Activated naive CD4-positive, alpha-beta T cell (primary cell): ENCODE measurements at places on chromosomes 12 and 14.

- no peak for DNase-seq
Observed at GRCh38 chr14:85663256-85663655, 133.3 kb downstream of the FLRT2 start.

DNA sequence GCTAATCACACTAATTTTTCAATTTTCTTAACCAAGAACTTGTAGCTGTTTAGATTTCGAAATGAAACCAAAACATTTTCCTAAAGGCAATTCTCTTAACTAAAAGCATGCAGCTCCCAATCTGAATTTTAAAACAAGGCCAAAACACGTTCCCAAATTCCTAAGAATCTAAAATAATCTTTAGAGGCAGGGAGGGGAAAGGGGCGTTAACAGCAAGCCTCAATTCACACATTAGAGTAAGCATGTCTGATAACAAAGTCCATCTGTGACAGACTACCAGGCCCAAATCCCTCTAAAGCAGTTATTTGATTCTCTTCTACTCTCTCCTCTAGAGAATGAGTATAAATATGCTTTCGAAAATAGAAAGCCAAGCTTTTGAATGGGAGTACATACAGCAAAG lies 754 bp downstream of the ATG14 start:
- DNase-seq, result no peak

DNA sequence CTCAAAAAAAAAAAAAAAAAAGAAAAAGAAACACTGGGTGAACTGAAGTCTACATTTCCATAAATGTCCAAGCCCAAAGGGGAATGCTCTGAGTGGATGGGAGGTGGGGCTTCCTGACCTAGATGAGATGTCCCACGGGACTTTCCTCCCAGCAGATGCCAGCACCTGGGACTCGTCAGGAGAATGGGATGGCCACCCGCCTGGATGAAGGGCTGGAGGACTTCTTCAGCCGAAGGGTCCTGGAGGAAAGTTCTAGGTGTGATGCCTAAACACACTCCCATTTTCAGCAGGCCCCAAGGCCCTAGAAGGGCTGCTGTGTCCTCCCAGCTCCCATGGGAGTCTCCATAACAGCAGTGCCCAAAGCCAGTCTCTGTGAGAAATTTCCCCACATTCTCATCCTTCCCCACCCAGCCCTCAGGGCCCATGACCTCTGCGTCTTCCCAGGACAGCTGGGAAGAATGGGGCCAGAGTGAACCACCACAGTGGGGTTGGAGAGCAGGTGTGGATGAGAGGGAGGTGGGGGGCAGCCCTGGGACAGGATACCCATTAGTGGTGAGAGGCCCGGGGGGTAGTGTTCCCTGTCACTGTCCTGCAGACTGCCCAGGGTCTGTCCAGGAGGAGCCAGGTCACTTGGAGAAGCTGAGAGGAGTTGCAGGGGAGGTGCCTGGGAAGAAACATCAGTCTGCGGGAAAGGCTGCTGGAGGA lies 7.1 kb upstream of the CPNE6 start:
- no peak for DNase-seq

- DNase-seq, result no peak
Observed at GRCh38 chr12:6450869-6451347, 934 bp upstream of the TAPBPL start.

DNA sequence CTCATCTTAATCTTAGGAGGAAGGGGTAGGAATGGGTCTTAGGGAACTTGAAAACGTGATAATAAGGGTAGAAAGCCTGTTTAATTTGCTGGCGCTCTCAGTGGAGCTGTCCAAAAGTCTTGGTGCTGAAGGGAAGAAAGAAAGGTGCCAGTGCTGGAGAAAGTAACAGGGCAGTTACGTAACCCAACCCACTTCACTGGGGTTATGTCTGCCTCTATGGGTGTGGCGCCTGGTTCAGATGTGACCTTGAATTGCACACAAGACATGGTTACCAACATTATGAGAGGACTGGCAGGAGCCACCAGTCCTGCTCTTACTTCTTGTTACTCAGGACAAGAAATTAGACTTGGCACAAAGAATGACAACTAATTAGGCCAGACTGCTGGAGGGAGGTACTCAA lies 18.6 kb upstream of the GPATCH2L start:
- no peak for DNase-seq

DNA sequence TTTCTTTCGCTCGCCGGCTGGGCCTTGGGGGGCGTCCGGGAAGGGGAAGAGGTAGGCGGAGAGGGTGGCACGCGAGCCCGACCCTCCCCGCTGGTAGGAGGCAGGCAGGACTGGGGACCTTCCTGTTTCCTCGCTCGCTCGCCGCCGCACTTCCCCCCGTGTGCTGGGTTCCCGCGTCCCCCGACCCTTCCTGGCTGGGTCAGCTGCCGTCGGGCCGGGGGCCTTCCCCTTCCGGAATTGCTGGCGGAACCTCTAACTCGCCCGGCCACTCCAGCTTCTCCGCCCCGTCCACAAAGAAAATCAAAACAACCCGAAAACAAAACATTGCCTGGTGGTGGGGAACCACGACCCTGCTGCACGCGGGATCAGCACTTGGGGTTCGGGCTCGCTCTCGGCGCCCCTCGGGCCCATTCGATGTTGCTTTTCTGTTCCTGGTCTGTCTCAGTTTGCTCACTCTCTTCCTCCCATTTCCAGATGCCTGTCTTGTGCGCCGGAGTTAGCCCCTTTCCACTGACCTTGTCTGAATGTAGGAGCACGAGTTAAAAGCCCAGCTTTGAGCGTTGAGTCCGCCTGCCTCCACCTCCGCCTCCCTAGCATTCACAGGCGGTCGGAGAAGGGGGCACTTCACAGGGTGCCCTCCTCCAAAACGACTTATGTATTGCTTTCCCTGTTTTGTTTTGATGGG lies 581 bp downstream of the PAPOLA start:
- DNase-seq, result no peak

- no peak for DNase-seq
Observed at GRCh38 chr12:111284709-111285108, 84.2 kb downstream of the PHETA1 start.

DNA sequence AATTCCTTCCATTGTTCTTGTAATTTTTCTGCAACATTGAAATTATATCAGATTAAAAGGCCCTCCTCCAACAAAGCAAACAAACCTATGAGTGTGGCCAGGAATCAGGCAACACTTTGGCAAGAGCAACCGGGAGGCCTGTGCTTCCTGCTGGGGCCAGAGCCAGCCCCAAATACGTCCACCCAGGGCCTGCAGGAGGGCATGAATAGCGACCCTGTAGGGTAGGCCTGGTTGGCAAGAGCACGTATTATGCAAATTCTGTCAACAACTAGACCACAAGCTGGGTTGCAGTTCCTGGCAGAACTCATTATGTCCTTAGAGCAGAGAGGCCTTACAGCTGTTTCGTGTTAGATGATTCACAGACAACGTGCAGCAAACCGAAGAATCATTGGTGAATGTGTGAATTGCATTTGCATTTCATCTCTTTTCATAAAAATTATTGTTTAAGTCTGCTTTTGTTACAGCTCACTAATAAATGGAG lies 26.9 kb upstream of the LGALS3 start:
- DNase-seq, result no peak

DNA sequence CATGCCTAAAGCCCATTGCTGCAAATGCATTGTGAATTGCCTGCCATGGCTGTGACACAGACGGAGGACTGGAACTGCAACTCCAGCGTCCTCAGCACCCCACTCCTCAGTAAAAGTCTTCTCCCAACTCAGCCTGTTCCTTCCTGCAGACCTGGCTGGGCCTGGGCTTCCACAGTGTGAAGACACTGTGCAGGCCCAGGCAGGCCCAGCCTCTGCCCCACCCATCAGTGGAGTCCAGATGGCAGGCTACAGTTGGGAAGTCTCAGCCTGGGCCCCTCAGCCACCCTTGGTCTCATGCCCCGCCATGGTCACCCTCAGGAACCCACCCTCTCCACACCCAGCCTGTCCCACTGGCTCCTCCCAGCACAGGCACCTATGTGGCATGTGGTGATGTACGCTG lies 22.0 kb downstream of the VSX2 start:
- DNase-seq, result no peak

DNA sequence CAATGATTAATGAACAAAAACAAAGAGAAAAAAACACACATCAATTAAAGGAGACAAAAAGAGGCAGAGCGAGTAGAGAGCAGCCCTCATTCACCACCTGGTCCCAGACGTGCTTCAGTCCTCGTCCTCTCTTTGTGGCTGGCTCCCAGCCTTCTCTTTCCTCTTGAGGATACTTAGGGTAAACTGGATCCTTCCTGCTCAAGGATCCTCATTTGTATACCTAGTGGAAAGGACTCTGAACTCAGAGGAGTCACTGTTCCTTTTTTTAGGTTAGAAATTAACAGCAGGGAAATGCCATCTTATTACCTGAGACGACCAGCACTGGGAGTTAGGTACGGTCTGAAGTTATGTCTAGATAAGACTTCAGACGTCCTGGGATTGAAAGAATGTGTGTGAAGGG lies 9.7 kb downstream of the MLEC start:
- DNase-seq, result no peak

GRCh38 chr14:21874167-21874566 lies 200.5 kb upstream of the OR4E1 start:
- DNase-seq, result no peak

- no peak for DNase-seq
Observed at GRCh38 chr12:27595231-27595642, 71.2 kb downstream of the PPFIBP1 start.

DNA sequence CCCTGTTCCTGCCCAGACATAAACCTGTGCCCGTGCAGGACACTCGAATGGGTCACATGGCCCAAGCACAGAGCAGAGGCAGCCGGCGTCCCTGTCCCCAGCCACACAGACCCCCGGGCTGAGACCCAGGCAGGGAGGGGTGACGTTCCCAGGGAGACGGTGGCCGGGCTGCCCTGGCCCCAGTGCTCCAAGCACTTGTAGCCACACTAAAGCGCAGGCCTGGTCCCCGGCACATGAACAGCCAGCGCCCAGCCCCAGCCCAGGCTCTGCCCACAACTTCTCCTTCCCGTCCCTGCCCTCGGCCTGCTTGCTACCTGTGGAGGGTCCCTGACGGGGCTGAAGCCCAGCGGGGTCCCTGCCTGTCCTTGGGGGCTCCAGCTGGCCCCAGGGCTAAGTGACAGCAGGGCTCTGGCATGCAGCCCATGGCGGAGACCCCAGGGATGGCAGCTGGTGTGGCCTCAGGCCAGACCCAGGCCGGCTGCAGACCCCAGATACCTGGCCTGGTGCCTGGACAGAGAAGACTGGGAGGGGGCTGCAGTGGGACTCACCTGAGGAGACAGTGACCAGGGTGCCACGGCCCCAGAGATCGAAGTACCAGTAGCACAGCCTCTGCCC lies 338.4 kb downstream of the TMEM121 start:
- no peak for DNase-seq

GRCh38 chr14:98960617-98961013 lies 311.4 kb downstream of the BCL11B start:
- no peak for DNase-seq

- DNase-seq, result no peak
Observed at GRCh38 chr12:79691511-79692248, 916 bp upstream of the PAWR start.

GRCh38 chr12:112361271-112361670 lies 21.0 kb downstream of the HECTD4 start:
- DNase-seq, result no peak

- no peak for DNase-seq
Observed at GRCh38 chr14:54813081-54813480, 89.5 kb downstream of the GCH1 start.

DNA sequence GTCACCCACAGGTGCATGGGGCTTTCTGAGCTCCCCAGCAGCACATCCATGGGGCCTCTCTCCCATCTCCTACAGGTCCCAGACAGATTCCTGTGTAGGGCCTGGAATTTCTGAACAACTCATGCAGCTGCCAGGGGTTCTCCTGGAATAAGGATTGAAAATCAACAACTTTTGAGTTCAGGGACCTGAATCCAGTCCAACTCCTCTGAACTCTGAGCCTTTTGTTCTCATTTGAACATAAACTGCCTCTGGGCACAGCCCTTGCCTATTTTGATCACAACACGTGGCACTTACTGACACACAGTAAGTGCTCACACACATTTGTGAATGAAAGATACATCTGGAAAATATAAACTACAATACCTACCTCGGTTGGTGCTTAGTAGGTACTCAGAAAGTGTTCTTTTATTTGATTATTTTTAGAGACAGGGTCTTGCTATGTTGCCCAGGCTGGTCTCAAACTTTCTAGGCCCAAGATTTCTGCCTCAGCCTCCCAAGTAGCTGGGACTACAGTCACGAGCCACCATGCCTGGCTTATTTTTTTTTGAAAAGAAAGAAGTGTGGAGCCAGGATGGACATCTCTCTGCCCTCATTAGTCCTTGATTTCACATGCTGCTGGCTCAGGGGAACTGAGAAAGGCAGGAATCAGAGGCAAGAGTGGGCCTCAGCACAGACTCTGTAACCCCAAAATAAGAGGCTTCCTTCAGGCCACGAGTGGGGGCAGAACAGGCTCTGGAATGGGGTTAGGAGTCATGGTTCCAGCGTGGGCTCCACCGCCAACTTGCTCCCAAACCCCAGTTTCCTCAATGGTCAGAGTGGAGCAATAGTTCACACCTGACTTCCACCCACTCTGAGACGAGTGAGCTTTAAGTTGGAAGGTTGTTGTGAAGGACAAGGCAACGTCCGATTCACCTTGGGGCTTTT lies 27.0 kb downstream of the SYNE3 start:
- no peak for DNase-seq

DNA sequence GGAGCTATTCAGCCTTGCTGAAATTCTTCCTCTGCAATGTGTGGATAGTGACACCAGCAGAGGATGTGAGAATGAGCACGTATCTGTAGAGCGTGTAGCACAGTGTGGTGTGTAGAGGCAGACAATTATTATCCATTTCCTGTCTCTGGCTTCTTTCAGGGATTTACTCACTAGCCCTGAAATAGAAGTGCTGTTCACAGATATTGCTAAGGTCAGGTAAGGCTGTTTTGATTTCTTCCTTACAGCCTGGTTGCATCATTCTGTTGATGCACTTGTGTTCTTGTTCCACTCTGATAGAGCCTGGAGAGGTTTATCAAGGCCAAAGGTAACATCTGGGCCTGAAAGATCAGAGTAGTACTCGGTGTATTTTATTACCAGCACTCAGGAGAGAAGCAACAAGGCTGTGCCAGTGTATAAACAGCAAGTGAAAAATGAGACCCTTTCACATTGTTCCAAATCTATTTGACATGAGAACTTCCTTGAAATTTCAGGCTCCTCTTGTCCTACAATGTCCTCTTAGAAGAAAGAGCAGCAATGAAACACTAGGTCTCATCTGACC lies 16.7 kb downstream of the ARG2 start:
- DNase-seq, result no peak

DNA sequence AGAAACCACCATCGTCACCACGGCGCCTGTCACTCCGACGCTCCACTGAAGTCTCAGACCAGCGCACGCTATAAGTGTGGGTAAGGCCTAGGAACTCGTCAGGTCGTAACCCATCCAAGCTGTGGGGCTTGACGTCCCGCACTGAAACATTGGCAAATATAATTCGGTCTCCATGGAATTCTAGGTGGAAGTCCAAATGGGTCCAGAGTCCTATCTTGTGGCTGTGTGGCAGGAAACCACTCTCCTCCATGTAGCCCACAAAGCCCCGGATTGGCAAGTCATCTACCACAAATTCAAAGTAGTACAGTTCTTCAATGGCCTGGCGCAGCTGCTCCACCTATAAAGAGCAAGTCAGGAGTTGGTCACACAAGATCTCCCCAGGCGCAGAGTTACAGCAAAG lies 2.3 kb downstream of the TM9SF1 start:
- DNase-seq, result no peak
